ENCODE measurements at places on chromosomes 5 and 9.
A peak's percentile ranks its signal among the peaks of the same experiment; 100 is the strongest.

DNA sequence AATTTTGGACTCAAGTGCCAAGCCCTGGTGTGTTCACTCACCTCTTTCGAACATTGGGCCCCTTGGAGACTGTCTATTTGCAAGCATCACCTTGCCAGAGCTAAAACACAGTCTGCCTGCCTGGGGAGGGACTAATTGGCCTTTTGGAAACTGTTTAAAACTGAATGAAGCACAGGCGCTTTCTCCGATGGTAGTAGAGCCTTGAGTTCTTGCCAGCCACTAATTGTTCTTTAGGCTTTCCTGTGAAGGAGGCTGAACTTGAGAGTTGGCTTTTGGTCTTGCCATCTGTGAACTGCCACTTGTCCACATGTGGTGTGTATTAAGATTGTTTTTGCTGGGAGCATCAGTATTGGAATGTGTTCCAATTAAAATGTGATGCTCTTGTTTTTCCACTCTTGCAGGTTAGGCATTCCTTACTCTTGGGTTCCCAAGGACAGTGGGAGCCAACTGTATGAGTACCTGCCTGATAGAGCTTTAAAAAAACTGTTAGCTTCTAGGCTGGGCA is 26.0 kb downstream of the GARNL3 start:
- no peak for DNase-seq

GRCh38 chr9:73863924-73864323 is 633.2 kb upstream of the RORB start:
- DNase-seq = no peak

DNA sequence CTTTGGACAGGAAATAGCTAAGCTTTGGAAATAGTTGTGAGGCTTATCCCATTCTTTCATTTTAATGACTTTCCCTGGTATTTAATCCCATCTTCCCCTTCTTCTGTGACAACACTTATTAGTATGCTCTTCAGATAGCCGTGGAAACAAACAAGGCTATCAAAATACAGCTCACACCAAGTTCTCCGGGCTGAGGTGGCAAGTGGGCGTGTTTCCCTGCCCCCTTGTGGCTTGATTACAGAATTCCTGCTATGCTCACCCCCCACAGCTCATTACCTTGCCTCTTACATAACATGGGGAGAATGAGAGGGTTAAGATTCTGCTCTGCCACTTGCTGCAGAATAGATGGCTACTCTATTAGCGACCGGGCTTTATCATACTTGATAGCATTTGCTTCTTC is 437.1 kb upstream of the TLE4 start:
- peak; percentile 48 for DNase-seq

- no peak for DNase-seq
These were observed 1.4 kb downstream of the ERGIC1 start for GRCh38 chr5:172835290-172835993.

GRCh38 chr5:68644971-68645370 is 429.4 kb downstream of the PIK3R1 start:
- DNase-seq = no peak

- DNase-seq = no peak
These were observed 6.3 kb upstream of the DNAJB5 start for GRCh38 chr9:34983209-34983608.

GRCh38 chr5:32794086-32794485 is 83.0 kb downstream of the NPR3 start:
- no peak for DNase-seq

- no peak for DNase-seq
These were observed 61.7 kb downstream of the PPP2R2B start for GRCh38 chr5:146816775-146817387.

DNA sequence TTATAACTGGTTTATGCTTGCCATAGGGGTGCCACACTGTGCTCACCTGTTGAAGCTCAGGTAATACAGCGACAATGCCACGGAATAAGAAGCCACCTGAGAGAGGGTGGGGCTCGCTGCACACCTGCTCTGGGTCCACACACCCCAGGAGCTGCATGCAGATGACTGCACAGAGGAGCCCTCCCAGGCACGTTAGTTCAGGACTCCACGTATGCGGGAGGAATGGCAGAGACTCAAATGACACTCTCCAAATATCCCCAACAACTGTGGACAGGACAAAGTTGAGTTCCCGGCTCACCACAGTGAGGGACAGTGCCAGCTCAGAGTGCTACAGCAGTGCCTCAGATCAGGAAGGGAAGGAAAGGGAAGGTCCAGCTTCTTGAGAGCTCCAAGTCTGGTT is 5.8 kb upstream of the FCN1 start:
- no peak for DNase-seq

- DNase-seq = no peak
These were observed 69.3 kb downstream of the DTWD2 start for GRCh38 chr5:118919016-118919415.

DNA sequence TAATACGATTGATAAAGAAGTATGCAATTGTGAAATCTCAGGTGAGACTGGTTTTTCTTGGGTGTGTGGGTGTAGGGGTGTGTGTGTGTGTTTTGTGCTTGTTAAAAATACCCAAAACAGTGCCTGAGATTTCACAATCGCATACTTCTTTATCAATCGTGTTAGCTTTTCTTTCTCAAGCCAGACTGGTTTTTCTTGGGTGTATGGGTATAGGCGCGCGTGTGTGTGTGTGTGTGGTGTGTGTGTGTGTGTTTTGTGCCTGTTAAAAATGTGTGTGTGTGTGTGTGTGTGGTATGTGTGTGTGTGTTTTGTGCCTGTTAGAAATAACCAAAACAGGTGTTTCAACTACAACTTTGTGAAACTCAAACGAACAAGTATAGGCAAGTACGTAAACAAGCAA is 53.7 kb downstream of the CERT1 start:
- no peak for DNase-seq

DNA sequence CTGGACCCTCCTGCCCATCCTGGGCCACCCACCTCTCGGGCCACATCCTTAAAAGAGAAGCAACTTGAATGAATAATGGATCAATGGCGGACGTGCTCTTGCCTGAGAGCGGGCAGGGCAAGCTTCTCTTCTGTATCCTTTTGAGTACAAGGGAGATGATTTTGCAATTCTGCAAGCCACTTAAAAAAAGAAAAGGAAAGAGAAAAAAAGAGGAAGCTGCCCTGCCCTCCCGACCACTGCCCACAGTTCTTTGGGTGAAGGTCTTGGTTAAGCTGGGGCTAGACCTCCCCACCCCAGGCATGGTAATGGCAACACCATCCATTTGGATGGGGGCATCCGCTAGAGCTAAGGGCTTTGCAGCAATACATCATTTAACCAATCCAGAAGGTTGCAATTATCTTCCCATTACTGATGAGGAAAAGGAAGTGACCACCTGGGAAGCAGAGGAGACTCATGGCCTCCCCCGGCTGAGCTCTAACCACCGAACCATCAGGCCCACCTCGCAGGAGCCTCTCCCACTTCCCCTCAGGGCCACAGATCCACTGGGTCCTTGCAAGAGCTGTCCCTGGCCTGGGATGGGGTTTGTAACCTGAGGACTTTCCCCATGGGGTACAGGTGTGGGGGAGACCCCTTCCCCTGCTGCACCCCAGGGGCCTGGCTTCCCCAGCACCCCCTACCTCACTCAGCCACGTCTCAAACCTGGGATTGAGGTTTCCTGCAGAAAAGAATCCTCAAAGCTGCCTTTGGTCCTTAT is 27.8 kb upstream of the LAMC3 start:
- no peak for DNase-seq

DNA sequence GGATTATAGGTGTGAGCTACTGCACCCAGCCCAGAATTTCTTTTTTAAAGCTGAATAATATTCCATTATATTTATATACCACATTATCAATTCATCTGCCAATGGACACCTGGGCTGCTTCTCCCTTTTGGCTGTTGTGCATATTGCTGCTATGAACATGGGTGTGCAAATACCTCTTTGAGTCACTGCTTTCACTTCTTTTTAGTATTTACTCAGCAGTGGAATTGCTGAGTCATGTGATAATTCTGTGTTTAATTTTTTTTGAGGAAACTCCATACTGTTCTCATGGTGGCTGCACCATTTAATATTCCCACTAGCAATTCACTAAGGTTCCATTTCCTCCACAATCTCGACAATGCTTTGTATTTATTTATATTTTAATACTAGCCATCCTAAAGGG is 36.1 kb upstream of the KIF4B start:
- no peak for DNase-seq

GRCh38 chr5:139482050-139482889 is at the start of gene STING1:
Gene STING1 (minus strand): TSS chr5:139482758. CDS start chr5:139481704, 1,054 bp downstream.
- no peak for DNase-seq

GRCh38 chr5:90855296-90856010 is 296.9 kb downstream of the ADGRV1 start:
- DNase-seq = no peak

- no peak for DNase-seq
These were observed 8.3 kb downstream of the HSD17B3 start for GRCh38 chr9:96293498-96294158.

GRCh38 chr9:121658166-121658565 is 6.7 kb downstream of the DAB2IP start:
- DNase-seq = no peak

DNA sequence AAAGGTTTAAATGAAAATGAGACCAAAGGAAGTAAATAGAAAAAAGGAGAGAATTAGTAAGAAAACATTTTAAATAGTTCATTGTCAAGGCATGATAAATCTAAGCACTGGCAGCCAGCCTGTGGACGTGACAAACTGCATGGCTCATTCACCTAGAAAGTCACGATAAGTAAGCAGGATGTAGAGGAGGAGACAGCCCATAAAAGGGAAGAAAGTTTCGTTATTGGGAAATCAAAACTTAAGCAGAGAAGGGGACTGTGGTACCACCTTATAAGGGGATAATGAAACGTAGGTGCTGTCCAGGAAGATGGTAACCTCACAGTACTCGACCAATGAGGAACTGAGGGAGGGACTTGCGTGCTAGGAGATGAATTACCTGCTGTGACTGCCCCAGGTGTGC is 494.5 kb upstream of the GRAMD2B start:
- DNase-seq = no peak

DNA sequence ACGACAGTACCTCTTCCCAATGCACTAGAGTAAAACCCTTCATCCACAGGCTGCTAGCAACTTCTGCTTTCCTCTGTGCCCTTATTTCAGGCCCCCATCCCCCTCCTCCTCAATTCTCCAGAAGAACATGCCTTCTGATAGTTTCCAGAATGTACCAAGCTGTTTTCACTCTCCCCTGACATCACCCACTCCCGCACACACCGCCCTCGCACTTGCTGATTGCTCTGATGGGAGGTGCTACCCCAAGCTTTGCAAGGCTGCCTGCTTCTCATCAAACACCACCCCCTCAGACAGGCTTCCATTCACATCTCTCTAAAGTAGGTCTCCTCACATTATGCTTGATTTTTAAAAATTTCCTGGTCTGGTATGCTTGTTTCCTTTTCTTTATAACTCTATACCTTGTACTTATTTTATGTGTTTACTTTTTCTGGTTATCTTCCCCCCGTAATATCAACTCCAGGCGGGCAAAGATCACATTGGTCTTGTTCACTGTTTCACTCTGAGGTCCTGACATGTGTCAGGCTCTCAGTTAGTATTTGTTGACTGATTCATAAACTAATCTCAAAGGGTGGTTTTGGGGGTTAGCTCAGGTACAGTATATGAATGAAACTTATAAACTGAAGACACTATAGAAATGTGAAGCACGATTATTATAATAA is 91.0 kb upstream of the C9orf72 start:
- DNase-seq = no peak

Measured in iPS DF 6.9 (cell line).